ENCODE measurements at places on chromosomes 4 and X.
A peak's percentile ranks its signal among the peaks of the same experiment; 100 is the strongest.

- no peak for DNase-seq
Measured at GRCh38 chr4:54586320-54586955, 71.3 kb upstream of the KIT start.

GRCh38 chr4:183337349-183337748 is 15.1 kb upstream of the CLDN24 start:
- no peak for DNase-seq

- DNase-seq = no peak
Measured at GRCh38 chr4:138734746-138735145, 280.8 kb upstream of the NOCT start.

DNA sequence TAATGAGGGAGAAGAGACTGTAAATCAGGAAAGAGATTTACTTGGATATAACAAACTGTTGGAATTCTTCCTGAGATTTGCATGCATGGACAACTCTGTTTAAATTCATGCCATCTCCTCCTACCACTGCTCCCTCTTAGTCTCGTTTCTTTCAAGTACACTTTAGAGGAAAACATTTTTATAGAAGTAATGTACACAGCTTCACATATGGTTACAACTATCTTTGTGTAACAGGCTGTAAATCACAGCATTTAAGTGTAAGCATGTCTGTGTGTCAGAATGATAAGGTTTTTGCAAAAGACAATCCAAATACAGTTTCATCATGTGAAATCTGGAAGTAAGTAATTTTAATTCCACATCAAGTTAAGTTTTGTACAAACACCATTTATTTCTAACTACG is 21.5 kb upstream of the ENPEP start:
- no peak for DNase-seq

DNA sequence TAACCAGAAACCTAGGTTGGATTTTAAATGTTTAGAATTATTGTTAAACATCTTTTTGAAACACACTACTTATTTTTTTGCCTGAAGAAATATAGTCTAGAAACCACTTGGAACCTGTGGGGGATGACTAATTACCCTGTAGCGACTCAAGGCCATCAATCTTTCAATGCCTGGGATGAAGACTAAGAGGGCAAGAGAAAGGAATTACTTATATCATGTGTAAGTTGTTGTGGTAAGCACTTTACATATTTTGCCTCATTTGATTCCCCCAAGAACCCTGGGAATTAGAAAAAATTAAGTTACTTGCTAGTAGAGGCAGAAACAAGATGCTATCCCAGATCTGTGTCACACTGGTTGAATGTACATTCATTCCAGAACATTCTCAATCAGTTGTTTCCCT is 170.9 kb upstream of the GRIA3 start:
- DNase-seq = no peak

DNA sequence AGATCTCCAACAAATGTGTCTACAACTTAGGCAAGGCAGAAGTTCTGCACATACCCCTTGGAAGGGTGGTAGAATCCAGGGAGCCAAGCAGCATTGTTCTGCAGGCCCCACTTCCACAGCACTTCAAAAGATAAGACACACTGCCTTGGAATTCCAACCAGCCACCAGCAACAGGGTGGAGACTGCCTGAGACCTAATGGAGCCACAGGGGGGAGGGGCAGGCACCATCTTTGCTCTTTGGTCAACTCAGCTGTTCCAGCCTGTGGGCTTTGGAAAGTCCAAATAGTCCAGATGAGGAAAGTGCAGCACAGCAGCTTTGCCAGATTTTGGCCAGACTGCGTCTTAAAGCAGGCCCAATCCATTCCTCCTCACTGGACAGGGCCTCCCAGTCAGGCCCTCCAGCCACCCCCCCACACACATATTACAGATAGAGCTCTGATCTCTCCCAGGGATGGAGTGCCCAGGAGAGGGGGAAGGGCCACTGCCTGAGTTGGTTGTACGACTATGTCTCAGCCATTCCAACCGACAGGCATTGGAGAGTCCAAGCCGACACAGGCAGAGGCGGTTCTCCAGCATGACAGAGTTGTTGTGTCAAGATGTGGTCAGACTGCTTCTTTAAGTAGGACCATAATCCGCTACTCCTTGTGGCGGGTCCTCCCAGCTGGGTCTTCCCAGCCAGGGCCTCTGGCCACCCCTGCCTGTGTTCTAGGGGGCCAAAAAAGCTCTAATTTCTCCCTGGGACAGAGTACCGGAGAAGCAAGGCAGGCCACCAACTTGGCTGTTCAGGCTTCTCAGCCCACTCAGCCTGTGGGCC is 42.5 kb upstream of the ANTXR2 start:
- DNase-seq = no peak

GRCh38 chr4:113908829-113909228 is 70.6 kb downstream of the ARSJ start:
- DNase-seq = peak; percentile 44

GRCh38 chr4:183299464-183299863 is 20.6 kb downstream of the CLDN22 start:
- no peak for DNase-seq

Data from pons (tissue), 1 donor.